Epithelial cell of umbilical artery (primary cell): ENCODE measurements at places on chromosomes 3 and 15. TPM values are rescaled to one million over a fixed set of nuclear protein-coding genes. Genes with fewer than 3 reads are reported as not detected.

Gene TM4SF18
- 48.7 and 164 TPM in 2 replicates for total RNA-seq

Gene TRH
- not detected in 2 replicates for total RNA-seq

Gene OXSR1
- 29.0 and 33.1 TPM in 2 replicates for total RNA-seq

Gene PAQR5
- under 0.01 and 0.15 TPM in 2 replicates for total RNA-seq

Gene FBXO40
- total RNA-seq, result under 0.01 TPM in 1 of 2 replicates, not detected in the other

Gene MYRIP
- total RNA-seq, result 1.3 and 2.9 TPM in 2 replicates

Gene PRSS50
- not detected in 2 replicates for total RNA-seq

Gene NMD3
- total RNA-seq, result 120 and 139 TPM in 2 replicates
